ENCODE measurements at places on chromosomes 12 and 14. TPM values are rescaled to one million over a fixed set of nuclear protein-coding genes. Genes with fewer than 3 reads are reported as not detected.

KRT75 gene
- total RNA-seq, result not detected

GRCh38 chr14:100567009-100567876 is 20.0 kb downstream of the BEGAIN start:
- peaks cover 96% of the 10 kb centered on the region for H3K27me3 ChIP-seq
- H3K4me1 ChIP-seq, result no peaks in the 10 kb centered on the region
- no peak overlapping the region for H3K27ac ChIP-seq
- no peak for DNase-seq
- peak overlapping the region; percentile 52 for H3K4me3 ChIP-seq

GRCh38 chr12:19421503-19422282 is 17.6 kb upstream of the AEBP2 start:
- no peaks in the 10 kb centered on the region for H3K27me3 ChIP-seq
- H3K4me1 ChIP-seq, result no peaks in the 10 kb centered on the region
- H3K36me3 ChIP-seq, result no peaks in the 10 kb centered on the region
- H3K27ac ChIP-seq, result no peak overlapping the region
- DNase-seq, result no peak

- no peaks in the 10 kb centered on the region for H3K27me3 ChIP-seq
- no peaks in the 10 kb centered on the region for H3K36me3 ChIP-seq
- DNase-seq, result peak; percentile 86
- peak within 1 kb of the TSS; percentile 91 for H3K27ac ChIP-seq
- H3K4me1 ChIP-seq, result peaks cover 7% of the 10 kb centered on the region
- H3K4me3 ChIP-seq, result peak within 1 kb of the TSS; percentile 56
These were observed at the start of gene CCNB1IP1 for GRCh38 chr14:20332788-20333493. Gene CCNB1IP1, minus strand, starts transcription at chr14:20333279. Its CDS starts 16,756 bp downstream, at chr14:20316523.

DUSP16 gene
- total RNA-seq, result 11.4 TPM

- no peaks in the 10 kb centered on the region for H3K4me1 ChIP-seq
- no peaks in the 10 kb centered on the region for H3K27me3 ChIP-seq
- peaks cover 94% of the 10 kb centered on the region for H3K36me3 ChIP-seq
- H3K27ac ChIP-seq, result no peak overlapping the region
- no peak for DNase-seq
These were observed 11.6 kb upstream of the SUPT16H start for GRCh38 chr14:21395450-21395849.

DNA sequence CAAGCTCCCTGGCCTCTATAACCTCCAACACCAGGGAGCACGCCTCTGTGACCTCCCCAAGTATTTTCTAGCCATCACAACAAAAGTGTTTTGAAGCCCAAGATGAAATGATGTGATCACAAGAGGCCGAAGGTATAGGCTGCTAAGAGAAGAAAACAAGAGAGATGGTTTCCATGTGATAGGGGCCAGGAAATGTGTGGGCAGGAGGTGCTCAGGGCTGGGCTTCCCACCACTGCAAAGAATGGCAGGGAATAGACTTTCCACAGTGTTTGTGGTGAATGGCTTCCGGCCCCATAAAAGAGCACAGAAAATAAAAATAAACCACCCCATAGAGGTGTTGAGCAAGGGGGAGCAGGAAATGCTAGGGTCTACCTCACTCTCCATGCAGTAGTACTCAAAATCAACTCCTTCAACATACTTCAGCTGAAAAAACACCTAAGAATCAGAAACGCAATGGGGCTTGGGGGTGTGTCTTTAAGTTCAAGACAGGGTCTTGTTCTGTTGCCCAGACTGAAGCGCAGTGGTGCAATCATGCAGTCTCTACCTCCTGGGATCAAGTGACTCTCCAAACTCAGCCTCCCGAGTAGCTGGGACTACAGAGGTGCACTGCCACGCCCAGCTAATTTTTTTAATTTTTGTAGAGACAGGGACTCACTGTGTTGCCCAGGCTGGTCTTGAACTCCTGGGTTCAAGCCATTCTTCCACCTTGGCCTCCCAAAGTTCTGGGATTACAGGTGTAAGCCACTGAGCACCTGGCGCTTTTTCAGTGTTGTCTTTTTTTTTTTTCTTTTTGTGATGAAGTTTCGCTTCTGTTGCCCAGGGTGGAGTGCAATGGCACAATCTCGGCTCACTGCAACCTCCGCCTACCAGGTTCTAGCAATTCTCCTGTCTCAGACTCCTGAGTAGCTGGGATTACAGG is 27.1 kb downstream of the DAD1 start:
- DNase-seq, result no peak
- H3K27ac ChIP-seq, result no peak overlapping the region
- H3K4me1 ChIP-seq, result peaks cover 51% of the 10 kb centered on the region

GRCh38 chr12:127590868-127591267 is 676.1 kb upstream of the TMEM132C start:
- no peak overlapping the region for H3K4me3 ChIP-seq
- H3K36me3 ChIP-seq, result no peaks in the 10 kb centered on the region
- DNase-seq, result no peak
- H3K4me1 ChIP-seq, result no peaks in the 10 kb centered on the region
- H3K27ac ChIP-seq, result no peak overlapping the region

TRHDE gene
- 2.9 TPM for total RNA-seq

GRCh38 chr12:57459055-57459749 is 383 bp upstream of the GLI1 start:
- H3K36me3 ChIP-seq, result no peaks in the 10 kb centered on the region
- peak; percentile 96 for DNase-seq
- H3K4me3 ChIP-seq, result peak overlapping the region; percentile 71
- H3K4me1 ChIP-seq, result peaks cover 33% of the 10 kb centered on the region
- H3K27ac ChIP-seq, result peak overlapping the region; percentile 91

KRT71 gene
- not detected for total RNA-seq

DNA sequence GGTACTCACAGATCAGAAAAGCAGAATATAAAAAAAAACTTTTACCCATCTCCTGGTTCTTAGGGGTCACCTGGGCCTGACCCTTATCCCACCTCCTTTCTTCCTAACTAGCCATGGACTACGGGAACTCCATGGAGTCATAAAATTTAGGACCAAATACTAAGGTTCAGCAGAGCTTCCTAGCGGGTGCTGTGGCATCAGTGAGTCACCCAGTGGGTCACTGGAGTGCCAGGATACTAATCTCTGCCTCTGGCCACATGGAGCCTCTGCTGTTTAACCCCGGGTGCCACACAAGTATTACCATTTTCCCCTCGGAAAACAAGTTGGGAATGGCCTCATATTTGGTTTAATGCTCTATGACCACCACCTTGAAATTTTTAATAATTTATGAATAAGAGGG is 6.9 kb downstream of the ZBTB39 start:
- H3K27ac ChIP-seq, result no peak overlapping the region
- H3K36me3 ChIP-seq, result peaks cover 23% of the 10 kb centered on the region

DBX2 gene
- total RNA-seq, result 0.16 TPM

DNA sequence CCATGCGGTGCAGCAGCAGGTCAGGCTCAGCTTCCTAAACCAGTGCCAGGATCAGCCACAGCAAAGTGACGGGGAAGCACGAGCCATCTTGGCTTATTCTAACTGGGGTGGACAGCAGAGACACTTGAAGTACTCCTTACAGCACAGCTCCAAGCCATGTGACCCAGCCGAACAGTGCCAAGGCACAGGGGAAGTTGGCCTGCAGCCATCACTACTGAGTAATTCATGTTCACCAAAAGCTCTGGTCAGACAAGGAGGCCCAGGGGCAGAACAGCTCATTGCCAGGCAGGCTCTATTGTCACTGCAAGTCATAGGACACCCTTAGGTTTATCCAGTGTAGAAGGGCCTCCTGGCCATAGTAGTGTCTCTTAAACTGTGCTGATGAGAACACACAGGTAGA is 23.4 kb upstream of the SLC35F4 start:
- no peaks in the 10 kb centered on the region for H3K4me1 ChIP-seq
- H3K36me3 ChIP-seq, result no peaks in the 10 kb centered on the region
- no peak for DNase-seq

DNA sequence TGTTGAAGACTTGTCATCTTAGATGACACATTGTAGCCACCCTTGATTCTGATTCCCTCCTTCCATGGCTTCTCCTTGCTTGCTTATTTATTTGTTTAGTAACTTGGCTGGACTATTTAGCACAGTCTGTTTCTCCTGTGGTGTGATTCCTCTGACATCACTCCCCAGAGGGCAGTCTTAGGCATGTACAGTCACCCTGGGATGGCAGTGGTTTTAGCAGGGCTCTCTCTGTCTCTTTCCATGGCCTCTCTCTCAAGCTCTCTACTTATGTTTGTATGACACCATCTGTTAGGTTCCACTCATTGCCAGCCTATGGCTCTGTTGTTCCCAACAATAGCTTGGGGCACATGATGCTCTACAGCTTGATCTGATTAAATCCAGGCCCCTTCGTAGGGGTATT is 158.3 kb downstream of the ADGRD1 start:
- no peak overlapping the region for H3K27ac ChIP-seq
- no peak for DNase-seq
- H3K4me1 ChIP-seq, result peaks cover 6% of the 10 kb centered on the region
- no peaks in the 10 kb centered on the region for H3K27me3 ChIP-seq
- no peaks in the 10 kb centered on the region for H3K36me3 ChIP-seq

RPL10L gene
- not detected for total RNA-seq

- H3K27ac ChIP-seq, result no peak overlapping the region
- no peak for DNase-seq
- no peaks in the 10 kb centered on the region for H3K36me3 ChIP-seq
- no peaks in the 10 kb centered on the region for H3K27me3 ChIP-seq
These were observed 67.1 kb downstream of the PRORP start for GRCh38 chr14:35189422-35189821.

- H3K27ac ChIP-seq, result no peak overlapping the region
- DNase-seq, result no peak
- no peaks in the 10 kb centered on the region for H3K27me3 ChIP-seq
- H3K4me1 ChIP-seq, result no peaks in the 10 kb centered on the region
- peaks cover 100% of the 10 kb centered on the region for H3K36me3 ChIP-seq
These were observed 42.9 kb downstream of the KLC1 start for GRCh38 chr14:103671911-103672310.

- H3K4me1 ChIP-seq, result no peaks in the 10 kb centered on the region
- no peak for DNase-seq
These were observed 44.9 kb downstream of the IFNG start for GRCh38 chr12:68114606-68115005.

MYL2 gene
- not detected for total RNA-seq

GRCh38 chr12:84955298-84955697 is 42.7 kb upstream of the SLC6A15 start:
- no peaks in the 10 kb centered on the region for H3K27me3 ChIP-seq
- H3K27ac ChIP-seq, result no peak overlapping the region
- no peak overlapping the region for H3K4me3 ChIP-seq
- DNase-seq, result no peak

GRCh38 chr14:42070031-42070430 is 463.4 kb downstream of the LRFN5 start:
- no peak for DNase-seq
- H3K4me3 ChIP-seq, result no peak overlapping the region
- H3K27me3 ChIP-seq, result no peaks in the 10 kb centered on the region
- no peaks in the 10 kb centered on the region for H3K4me1 ChIP-seq
- H3K36me3 ChIP-seq, result no peaks in the 10 kb centered on the region
- no peak overlapping the region for H3K27ac ChIP-seq

- H3K4me3 ChIP-seq, result no peak overlapping the region
- DNase-seq, result no peak
- H3K36me3 ChIP-seq, result no peaks in the 10 kb centered on the region
- no peak overlapping the region for H3K27ac ChIP-seq
- no peaks in the 10 kb centered on the region for H3K27me3 ChIP-seq
These were observed 25.4 kb upstream of the SMOC1 start for GRCh38 chr14:69853774-69854173.

TRPV4 gene
- total RNA-seq, result 0.36 TPM

HPD gene
- total RNA-seq, result 0.33 TPM

GRCh38 chr12:6652391-6652790 is 5.2 kb upstream of the ACRBP start:
- no peaks in the 10 kb centered on the region for H3K27me3 ChIP-seq
- H3K4me1 ChIP-seq, result no peaks in the 10 kb centered on the region
- no peak overlapping the region for H3K4me3 ChIP-seq

DNA sequence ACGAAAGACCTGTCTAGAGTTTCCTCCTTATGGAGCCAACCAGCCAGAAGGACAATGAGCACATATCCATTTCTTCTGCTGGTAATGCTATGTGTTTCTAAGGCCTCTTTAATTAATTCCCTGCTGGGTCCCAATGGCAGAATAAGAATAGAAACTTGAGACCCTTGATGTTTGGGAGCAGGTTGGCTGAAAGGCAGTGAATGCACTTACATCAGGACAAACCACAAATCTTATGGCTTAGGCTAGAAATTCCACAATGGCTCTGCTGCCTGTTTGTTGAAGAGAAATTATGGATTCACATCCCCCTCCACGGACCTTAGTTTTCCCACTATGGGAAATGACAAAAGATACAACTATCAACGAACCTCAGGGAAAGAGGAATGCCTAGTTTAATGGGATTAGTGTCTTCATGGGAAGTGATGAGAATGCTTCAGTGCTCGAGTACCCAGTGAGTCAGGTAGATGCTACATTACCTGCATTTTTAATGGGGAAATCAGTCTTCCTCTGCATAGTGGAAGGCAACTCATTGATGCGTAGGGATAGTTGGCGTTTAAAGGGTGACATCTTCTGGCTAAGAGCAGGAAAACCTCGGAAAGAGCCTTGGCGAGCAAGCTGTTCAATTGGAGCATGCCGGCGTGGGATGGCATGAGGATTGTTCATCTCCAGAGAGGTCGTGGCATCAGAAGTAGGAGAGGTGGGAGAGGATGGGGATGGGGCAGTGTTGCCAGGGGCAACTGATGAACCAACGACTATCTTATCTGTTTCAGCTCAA is 46.5 kb downstream of the PAPLN start:
- H3K27me3 ChIP-seq, result no peaks in the 10 kb centered on the region
- H3K36me3 ChIP-seq, result peaks cover 79% of the 10 kb centered on the region
- no peak overlapping the region for H3K27ac ChIP-seq
- no peak overlapping the region for H3K4me3 ChIP-seq
- no peaks in the 10 kb centered on the region for H3K4me1 ChIP-seq

DNA sequence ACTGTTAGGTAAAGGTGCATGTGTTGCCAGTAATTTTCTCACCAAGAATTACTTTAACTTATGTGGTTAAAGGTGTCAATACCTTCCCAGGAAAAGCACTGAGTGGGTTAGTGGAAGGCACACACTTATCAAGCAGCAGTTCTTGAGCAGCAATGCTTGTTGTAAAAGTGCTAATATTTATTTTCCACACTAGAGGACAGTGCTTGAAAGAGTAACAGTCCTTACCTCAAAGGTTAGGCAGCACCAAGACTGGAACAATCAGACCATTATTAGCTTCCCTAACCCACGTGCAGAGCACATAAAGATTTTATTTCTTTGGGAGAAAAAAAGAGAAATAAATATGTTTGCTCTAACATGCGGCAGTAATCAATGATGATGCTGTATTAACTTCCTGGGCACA is 48.8 kb upstream of the KRR1 start:
- H3K27me3 ChIP-seq, result no peaks in the 10 kb centered on the region
- no peaks in the 10 kb centered on the region for H3K36me3 ChIP-seq
- no peaks in the 10 kb centered on the region for H3K4me1 ChIP-seq
- no peak overlapping the region for H3K27ac ChIP-seq
- H3K4me3 ChIP-seq, result no peak overlapping the region
- no peak for DNase-seq

Measured in sigmoid colon (tissue), 7 donors.